CD4-positive, alpha-beta memory T cell (primary cell): ENCODE measurements at places on chromosomes 6 and 20. TPM values are rescaled to one million over a fixed set of nuclear protein-coding genes. Genes with fewer than 3 reads are reported as not detected.

GRCh38 chr6:135030056-135030473 lies 24.6 kb downstream of the HBS1L start:
- H3K27me3 ChIP-seq, result no peaks in the 10 kb centered on the region
- peak; percentile 18 for DNase-seq
- H3K4me3 ChIP-seq, result no peak overlapping the region
- no peaks in the 10 kb centered on the region for H3K36me3 ChIP-seq
- peak overlapping the region; percentile 47 for H3K27ac ChIP-seq
- peaks cover 34% of the 10 kb centered on the region for H3K4me1 ChIP-seq

DNA sequence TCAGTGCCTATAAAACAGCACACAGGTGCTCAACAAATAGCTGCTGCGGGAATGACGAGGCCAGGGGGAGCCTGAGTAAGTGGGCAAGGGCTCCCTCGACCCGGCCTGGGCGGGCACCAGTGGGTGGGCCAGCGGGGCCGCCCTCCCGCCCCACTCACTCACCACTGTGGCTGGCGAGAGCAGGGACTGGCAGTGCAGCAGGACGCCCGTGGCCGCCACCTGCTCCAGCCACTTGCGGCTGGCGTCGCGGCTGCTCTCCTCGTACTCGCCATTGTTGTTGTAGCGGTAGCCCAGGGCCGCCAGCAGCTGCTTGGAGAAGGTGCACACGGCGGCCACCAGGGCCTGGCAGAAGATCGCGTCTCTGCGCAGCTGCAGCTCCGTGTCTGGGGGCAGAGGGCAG lies 191.5 kb downstream of the PREX1 start:
- no peak overlapping the region for H3K27ac ChIP-seq
- H3K36me3 ChIP-seq, result peaks cover 78% of the 10 kb centered on the region
- H3K4me3 ChIP-seq, result no peak overlapping the region
- no peaks in the 10 kb centered on the region for H3K4me1 ChIP-seq
- DNase-seq, result no peak

GRCh38 chr20:3183896-3184612 lies 10.7 kb upstream of the LZTS3 start:
- H3K4me1 ChIP-seq, result no peaks in the 10 kb centered on the region
- H3K27ac ChIP-seq, result no peak overlapping the region
- no peak for DNase-seq
- H3K4me3 ChIP-seq, result no peak overlapping the region
- H3K27me3 ChIP-seq, result no peaks in the 10 kb centered on the region

DNA sequence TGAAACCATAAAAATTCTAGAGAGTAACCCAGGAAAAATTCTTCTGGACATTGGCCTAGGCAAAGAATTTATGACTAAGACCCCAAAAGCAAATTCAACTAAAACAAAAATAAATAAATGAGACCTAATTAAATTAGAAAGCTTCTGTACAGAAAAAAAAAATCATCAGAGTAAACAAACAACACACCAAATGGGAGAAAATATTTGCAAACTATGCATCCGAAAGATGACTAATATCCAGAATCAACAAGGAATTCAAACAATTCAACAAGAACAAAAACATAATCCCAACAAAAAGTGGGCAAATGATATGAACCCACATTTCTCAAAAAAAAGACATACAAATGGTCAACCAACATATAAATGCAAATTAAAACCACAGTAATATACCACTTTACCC lies 242.6 kb upstream of the CDYL start:
- no peaks in the 10 kb centered on the region for H3K4me1 ChIP-seq
- no peak overlapping the region for H3K27ac ChIP-seq
- peaks cover 4% of the 10 kb centered on the region for H3K27me3 ChIP-seq

- no peaks in the 10 kb centered on the region for H3K36me3 ChIP-seq
- no peaks in the 10 kb centered on the region for H3K4me1 ChIP-seq
- no peak for DNase-seq
- no peak overlapping the region for H3K27ac ChIP-seq
- H3K4me3 ChIP-seq, result no peak overlapping the region
These were observed 17.1 kb downstream of the TCF21 start for GRCh38 chr6:133906050-133906449.

The TOX2 gene
- 0.22 TPM for polyA plus RNA-seq

DNA sequence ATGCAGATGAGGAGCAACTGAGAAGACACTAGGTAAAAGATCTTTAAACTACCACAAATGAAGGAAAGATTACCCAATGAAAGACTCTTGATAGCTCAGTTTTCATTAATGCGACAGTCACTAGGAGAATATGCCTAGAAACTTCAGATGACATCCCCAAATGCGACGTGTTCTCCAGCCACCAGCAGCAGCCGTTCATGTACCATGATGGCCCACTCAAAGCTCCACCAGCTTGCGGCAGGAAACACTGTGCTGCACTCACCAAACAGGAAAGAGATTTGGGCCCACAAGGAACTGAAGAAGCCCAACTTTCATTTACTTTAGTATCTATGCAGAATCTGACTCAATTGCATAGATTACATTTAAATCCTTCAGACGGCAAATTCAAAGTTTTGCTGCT lies 7.5 kb downstream of the DIDO1 start:
- H3K27ac ChIP-seq, result peak overlapping the region; percentile 46
- peak overlapping the region; percentile 27 for H3K4me3 ChIP-seq
- peak; percentile 55 for DNase-seq
- H3K4me1 ChIP-seq, result peaks cover 99% of the 10 kb centered on the region
